ENCODE measurements at places on chromosomes 7 and 10.
A peak's percentile ranks its signal among the peaks of the same experiment; 100 is the strongest.

GRCh38 chr10:92857904-92858514, 9.7 kb downstream of the EXOC6 start:
- DNase-seq, result no peak

DNA sequence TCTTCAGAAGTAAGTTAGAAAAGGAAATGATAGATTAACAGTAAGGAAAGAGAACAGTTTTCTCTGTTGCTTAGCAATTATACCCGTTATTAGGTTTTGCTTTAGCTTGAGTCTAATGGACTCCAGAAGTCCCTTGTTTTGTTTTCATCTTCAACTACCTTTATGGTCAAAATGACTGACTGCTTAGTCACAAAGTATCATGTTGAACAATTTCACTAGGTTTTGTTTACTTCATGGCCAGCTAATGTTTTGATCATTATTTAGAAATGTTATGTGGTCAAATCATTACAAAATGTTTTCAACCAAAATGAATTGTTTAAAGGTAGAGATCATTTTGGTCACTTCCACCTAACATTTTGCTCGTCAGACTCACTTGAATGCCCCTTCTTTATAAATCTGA, 1.9 kb downstream of the UBN2 start:
- DNase-seq, result no peak

DNA sequence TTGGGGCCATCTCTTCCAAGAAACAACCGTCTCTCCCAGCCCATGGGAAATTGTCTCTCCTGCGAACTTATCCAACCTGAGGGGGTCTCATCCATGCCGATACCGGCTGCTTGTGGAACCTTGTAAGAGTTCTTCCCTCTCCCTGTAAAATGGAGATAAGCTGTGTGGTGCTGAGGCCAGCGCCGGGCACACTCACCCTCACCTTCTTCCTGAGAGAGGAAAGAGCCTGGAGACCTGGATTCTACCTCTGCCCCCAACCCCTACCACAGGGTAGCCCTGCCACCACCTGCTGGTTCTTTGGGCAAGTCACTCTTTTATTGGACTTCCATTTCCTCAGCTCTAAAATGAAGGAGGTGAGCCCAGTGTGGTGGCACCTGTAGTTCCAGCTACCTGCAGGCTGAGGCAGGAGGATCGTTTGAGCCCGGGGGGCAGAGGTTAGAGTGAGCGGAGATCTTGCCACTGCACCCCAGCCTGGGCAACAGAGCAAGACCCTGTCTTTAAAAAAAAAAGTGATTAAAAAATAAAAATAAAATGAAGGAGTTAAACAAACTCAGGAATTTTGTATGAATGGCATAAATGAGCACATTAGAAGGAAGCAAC, 38.4 kb upstream of the PSAP start:
- no peak for DNase-seq

DNA sequence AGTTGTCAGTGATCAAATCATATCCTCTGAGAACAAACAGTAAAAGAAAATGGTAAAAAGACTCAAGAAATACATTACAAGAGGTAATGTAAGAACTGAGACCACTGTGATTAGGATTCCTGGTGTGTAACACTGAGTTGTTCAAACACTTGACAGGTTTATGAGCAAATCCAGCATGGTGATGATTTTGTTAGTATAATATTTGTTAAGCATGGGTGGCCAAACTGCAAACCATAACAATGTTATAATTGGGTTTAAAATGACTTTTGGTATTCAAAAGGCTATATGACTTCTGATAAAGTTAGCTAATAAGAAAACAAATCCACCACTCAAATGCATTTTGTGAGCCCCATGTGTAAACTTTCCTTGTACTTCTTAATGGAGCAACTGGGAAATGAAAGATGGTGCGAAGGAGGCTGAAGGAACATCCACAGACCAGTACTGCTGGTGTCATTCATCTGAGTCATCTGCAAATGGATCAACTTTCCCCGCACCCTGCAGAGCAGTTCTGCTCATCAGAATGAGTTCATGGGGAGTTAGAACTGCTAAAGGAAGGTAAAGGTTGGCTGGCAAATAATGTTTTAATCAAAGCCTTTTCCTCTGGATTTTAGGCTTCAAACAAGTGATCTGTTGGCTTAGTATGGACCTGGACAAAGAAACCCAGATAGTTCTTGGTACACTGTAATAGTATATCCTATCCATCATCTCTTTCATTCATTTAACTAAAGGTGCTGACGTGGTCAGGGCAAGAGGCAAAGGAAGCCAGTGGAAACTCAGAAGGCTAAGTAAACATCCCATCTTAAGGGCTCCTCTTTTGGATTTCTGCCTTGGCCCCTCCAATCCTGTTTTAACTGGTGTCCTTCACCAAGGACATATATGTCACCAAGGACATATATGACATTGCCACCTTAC, 45.0 kb downstream of the AFAP1L2 start:
- no peak for DNase-seq

DNA sequence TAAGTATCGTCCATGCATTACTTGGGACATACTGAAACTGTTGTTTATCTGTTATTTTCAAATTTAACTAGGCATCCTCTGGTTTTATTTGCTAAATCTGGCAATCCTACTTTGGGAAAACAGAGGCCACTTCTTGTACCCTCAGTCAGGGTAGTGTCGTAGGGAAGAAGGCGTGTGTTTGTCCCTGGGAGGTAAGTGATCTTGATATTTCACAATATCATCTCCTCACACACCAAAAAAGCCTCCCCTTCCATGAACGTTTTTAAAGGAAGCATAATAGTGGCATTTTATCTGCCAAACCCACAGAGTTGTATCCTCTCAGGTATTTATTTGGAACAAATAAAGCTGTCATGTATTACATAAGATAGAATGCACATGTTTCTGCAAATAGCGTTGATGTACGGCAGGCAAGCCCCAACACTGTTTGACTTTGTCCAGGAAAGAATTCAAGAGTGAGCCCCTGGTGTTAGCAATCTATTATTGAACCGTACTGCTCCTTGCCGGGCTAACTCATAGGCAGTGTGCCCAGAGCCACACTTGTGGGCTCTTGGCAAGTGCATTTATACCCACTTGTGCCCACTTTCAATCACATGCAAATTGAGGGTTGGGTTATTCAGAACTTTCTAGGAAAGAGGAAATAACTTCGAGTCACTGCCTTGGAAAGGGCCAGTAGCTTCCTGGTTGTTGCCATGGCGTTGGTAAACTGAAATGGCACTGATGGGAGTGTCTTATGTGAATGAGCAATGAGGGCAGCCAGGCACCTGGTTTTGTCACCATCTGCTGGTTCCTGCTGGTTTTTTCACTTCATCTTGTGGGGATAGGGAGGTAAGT, 266.0 kb downstream of the USP6NL start:
- no peak for DNase-seq

GRCh38 chr7:101882595-101883564, 65.5 kb downstream of the CUX1 start:
- peak; percentile 69 for DNase-seq

GRCh38 chr7:94567396-94567795, 57.8 kb downstream of the CASD1 start:
- no peak for DNase-seq

DNA sequence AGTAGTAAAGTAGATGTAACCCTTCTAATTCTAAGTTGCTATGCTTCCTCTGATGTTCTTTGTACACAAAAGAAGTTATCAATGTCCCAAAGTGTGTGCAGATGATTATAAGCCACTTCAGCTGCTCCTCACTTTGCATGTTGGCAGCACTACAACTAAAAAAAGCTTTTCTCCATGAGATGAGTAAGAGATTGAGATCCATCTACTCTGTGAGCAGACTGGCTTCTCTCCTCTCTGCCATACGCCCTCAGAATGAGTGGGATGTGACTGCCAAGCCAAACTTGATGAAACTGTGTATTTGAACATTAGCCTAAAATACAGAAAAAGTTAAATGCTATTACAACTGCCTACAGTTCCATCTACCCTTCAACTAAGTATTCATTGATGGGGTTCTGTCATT, 102.9 kb upstream of the ETV1 start:
- no peak for DNase-seq

DNA sequence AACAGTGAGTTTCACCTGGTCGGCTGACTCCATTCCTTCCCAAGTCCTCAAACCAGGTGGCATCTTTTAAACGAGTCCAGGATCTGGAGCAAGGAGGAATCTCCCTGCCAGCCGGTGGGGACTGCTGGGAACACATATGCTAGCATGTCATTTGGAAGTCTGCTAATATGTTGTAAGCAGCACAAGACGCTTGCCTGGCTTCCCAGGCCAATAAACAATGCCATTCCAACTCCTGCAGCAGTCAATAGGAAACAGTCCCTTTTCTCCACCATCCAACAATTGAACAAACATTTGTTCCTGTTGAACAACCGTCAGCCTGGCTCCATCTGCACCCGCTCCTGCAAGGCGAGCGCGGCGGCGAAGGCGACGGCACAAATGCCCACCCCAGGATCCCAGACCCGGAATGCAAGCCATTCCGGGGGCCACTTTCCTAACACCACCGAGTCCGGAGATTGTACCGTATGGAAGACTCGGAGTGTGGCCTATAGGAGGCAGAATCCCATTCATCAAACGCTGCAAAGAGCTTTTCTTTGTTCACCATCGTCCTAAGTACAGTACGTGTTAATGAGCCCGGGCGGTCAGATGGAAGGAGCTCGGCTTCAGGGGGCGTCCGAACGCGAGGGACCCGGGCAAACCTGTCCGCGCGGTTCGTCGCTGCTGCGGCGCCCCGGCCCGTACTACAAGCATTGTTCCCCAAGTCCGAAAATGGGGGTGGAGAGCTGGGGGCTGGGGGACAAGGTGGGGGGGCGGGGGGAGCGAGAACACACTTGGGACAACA, 1.6 kb downstream of the FAM53B start:
- DNase-seq, result peak; percentile 52

- DNase-seq, result peak; percentile 68
These were observed 19.4 kb downstream of the ITGB1 start for GRCh38 chr10:32938554-32939061.

- DNase-seq, result no peak
These were observed 137.6 kb downstream of the ZNF467 start for GRCh38 chr7:149635561-149636329.

DNA sequence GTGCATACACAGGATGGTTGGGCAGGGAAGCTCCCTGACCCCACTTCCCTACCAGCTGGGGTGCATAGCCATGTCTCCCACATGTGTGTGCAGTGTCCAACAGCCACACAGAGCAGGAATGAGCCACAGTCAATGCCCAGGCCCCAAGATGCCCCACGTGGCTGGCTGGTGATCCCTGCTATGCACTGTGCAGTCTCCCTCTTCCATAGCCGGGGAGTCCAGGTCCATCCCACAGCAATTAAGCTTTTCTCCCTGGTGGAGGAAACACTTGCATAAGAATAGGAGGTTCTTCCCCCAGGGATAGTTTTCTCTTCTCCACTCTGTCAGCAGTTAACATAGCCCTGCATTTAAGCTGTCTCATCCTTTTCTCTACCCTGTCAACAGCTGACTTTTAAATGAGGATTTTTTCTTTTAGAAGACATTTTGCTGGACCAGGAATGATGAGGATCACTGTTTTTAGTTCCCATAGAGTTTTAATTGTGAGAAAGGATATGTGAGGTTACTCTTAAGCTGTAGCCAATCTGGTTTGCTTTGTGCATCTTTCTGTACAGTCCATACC, 396.5 kb upstream of the VWC2 start:
- DNase-seq, result no peak

- no peak for DNase-seq
These were observed 117.8 kb downstream of the COL28A1 start for GRCh38 chr7:7417851-7418250.

- no peak for DNase-seq
These were observed 257.0 kb upstream of the MINDY3 start for GRCh38 chr10:16117305-16117695.

- DNase-seq, result no peak
These were observed 75.4 kb downstream of the PLXNA4 start for GRCh38 chr7:132500727-132501440.
